NCI-H1092 (cell line): ENCODE measurements at places on chromosomes 3 and 15.

DNA sequence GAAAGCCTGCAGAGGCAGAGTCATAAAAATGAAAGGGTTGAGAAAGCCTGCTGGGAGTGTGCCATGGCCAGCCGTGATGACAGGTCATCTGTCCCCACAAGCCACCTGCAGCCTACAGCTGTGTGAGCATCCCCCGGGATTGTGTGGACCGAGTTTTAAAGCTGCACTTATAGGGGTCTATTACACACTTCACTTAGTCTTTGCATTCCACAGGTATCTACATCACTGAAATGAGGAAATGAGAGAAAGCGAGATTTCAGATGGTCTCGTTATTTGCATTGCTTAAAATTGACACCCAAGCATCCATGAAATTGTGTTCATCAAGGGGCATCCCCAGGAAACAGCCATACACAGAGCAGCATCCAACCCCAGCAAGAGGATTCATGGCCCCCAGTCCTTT is 137.6 kb upstream of the TRIM42 start:
- DNase-seq, result no peak

GRCh38 chr3:6396631-6397030 is 464.3 kb upstream of the GRM7 start:
- no peak for DNase-seq

GRCh38 chr3:61927332-61927731 is 366.0 kb downstream of the PTPRG start:
- no peak for DNase-seq

GRCh38 chr3:28547677-28548076 is 199.1 kb upstream of the AZI2 start:
- DNase-seq, result no peak

- no peak for DNase-seq
These were observed 25.9 kb upstream of the CAPN7 start for GRCh38 chr3:15180042-15180611.

DNA sequence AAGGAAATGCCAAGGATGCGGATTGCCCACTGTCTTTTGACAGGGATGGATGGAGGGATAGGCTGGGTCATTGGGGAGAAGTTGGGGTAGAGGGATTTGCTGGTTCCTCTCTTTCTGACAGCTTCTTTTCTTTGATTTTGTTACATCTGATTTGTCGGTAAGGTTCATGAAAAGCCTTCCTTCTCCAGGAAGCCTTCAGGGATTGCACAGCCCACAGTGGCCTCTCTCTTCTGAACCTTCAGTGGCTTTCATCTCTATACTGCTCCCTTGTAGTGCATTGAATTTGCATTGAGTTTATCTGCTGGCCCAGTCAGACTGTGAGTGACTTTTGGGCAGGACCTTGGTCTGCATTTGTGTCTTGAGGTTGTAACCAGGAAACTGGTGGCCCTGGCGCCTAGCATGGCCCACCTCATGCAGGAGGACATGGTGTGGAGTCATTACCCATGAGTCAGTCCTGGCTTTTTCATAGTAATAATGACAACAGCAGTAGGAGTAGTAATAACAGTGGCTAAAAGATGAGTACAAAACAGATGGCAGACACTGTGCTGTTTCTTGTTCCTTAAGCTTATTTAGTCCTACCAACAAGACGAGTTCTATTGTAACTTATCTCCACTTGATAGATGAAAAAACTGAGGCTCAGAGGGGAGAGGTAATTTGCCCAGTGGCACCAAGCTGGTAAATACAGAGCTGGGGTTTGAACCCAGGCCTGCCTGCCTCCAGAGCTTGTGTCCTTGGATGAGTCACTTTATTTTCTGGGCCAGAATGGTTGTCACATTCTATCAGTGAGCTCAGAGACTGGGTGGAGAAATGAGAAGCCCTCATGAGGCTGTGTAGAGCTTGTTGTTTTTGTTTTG is 28.4 kb downstream of the SMAD6 start:
- no peak for DNase-seq

DNA sequence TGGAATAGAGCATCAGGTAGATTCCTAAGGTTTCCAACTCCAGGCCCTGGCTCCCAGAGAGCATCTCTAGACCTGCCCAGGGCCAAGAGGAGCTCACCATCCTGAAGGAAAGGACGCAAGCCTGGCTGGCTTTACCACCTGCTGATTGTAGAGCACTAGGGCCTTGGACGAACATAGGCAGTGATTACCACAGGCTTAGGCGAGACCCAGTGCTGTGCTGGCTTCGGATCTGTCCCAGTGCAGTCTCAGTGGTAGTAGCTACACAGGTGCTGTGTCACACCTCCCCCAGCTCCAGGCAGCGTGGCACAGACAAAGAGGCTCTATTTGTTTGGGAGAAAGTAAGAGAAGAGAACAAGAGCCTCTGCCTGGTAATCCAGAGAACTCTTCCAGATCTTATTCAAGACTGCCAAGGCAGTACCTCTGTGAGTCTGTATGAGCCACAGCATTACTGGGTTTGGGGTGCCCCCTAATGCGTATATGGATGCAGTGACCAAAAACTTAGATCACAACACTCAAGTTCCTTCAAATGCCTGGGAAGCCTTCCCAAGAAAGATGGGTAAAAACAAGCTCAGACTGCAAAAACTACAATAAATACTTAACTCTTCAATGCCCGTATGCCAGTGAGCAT is 25.4 kb downstream of the ISG20 start:
- DNase-seq, result no peak

DNA sequence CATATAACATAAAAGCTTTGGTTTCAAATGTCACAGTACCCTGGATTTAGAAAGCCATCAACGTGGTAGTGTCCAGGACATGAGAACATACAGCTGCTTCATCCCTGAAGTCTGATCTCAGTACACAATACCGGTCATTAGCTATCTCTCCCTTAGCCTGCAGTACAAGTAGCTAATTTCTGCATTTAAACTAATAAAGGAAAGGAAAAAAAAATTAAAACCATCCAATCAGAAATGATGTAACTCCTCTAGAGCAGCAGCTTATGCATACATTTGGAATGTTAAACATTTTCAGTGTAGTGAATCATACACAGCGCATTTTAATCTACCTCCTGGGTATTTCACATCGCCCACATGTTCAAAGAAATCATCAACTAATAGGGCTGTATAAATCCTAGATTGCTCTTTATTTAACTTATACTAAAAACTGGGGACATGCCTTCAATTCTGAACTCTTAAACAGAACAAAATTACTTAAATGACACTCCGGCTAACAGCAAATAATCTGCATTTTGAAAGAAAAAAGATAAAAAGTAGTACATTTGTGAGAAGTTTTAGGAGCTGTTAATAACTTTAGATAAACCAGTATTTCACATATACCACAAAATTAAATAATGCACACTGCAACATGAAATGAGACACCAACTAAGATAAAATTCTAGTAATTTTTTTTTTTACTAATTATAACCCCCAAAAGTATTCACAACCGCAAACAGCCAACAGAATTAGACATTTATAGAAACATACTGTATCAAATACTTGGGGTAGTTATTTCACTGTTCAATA is 3.7 kb downstream of the IGF2BP2 start:
- no peak for DNase-seq

GRCh38 chr3:46360907-46361306 is 7.0 kb downstream of the CCR2 start:
- DNase-seq, result no peak

- no peak for DNase-seq
These were observed 32.0 kb downstream of the KCNMB2 start for GRCh38 chr3:178568155-178568731.

GRCh38 chr3:37054370-37054769 is 61.1 kb downstream of the MLH1 start:
- no peak for DNase-seq

DNA sequence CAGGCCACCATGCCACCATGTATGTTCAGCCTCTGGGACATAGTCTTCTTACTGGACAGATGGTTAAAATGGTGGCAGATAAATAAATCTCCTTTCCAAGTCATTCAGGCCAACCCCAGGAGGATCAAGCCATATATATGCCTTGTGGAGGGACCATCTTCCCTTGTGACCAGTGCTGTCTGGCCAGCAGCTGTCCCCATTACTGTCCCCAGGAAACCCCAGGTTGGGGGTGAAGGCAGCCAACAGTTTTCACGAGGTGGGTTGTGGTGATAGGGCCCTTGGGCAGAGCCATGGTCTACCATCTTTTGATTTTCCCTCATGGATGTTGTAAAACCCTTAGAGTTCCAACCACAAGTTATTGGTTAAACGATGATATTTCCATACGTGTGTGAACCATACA is 48.7 kb upstream of the PCSK6 start:
- DNase-seq, result no peak

- DNase-seq, result no peak
These were observed 25.0 kb downstream of the IRAK2 start for GRCh38 chr3:10189557-10190354.

DNA sequence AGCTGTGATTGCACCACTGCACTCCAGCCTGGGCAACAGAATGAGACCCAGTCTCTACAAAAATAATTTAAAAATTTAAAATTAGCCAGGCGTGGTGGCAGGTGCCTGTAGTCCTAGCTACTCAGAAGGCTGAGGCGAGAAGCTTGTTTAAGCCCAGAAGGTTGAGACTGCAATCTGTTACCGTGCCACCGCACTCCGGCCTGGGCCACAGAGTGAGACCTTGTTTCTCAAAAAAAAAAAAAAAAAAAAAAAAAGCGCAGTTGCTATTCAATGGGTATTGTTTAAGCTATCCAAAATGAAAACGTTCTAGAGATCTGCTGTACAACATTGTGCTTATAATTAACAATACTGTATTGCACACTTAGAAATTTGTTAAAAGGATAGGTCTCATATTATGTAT is 24.0 kb downstream of the ZNF148 start:
- no peak for DNase-seq

GRCh38 chr15:82832601-82833361 is 23.4 kb downstream of the WHAMM start:
- DNase-seq, result no peak
